ENCODE measurements at places on chromosomes 3 and 15.

DNA sequence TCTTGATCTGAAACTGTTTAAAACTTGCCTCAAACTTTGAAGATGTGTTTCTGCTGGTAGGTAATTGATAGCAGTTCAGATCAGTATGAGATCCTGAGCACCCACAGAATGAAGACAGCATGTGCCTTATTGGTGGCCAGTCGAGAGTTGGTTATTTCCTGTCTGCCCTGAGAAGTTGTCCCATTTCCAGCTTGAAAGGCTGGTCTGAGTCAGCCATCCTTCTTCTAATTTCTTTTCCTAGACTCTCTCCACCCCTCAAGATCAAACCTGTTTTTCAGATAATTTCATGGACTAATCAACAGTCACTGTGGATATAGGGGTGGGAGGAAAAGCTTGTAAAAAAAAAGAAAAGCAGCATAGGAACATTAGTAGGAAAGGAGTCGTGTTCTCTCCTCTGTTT, 464.4 kb downstream of the FOXP1 start:
- no peak for DNase-seq

DNA sequence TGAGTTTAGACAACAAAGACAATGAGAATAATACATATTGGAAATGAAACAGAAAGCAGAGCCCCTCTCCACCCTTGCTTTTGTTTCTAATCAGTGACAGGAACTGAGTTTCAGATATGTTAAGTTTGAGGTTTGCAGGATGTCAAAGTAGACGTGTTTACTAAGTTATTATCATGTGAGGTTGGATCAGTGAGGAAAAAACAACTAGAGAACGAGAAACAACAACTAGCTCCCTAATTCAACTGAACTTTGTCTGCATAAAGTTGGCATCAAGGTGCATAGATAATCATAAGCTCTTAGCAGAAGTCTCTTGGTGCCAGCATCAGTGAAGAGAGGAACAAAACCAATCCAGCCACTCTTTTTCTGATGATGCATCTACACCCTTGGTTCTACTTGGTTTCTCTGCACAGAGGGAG, 491.1 kb upstream of the NR2F2 start:
- DNase-seq = no peak

DNA sequence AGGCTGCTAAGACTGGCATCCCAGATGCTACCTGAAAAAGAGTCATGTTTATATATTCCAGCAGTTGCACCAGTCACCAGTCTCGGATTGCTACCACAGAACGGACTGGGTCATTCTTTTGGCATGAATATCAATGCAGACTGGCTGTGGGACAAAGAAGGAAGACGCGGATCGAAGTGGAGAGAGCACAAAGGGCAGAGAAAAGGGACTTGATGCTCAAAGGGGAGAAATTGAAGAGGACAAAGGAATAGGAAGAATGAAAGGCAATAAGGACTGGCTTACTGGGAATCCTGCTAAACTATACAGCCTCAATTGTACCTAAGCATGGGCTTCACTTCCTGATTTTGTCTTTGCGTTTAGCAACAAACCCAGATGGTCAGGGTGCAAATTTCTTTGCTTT, 15.3 kb upstream of the DIS3L start:
- no peak for DNase-seq

DNA sequence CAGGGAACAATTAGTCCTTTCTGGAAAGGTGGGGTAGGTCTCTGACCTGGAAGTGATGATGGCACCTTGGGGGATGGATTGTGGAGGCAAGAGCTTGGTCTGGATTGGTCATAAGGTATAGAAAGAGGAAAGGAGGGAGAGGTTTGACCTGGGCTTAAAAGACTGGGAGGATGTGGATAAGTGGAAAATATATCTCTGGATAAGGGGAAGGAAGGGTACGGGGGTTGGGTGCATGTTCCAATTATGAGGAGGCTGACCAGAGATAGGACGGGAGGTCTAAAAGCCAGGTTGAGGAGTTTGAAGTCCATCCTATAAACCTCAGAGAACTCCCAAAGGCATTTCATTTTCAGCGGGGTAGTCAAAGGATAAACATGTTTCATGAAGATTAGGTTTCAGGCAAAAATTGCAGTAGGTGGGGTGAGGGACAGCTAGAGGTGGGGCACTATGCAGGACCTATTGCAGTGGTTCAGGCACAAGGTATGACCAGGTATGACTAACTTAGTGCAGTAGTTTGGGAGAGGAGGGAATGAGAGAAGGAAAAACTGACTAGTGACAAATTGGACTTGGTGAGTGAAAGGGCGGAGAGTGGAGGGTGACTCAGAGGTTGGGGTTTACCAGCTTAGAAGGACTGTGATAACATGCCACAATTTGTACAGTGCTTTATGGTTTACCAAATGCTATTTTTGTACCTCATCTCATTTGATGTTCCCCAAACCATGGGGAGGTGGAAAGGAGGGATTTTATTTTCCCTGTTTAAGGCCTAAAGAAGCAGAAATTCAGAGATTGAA, 10.7 kb downstream of the PDE8A start:
- no peak for DNase-seq

DNA sequence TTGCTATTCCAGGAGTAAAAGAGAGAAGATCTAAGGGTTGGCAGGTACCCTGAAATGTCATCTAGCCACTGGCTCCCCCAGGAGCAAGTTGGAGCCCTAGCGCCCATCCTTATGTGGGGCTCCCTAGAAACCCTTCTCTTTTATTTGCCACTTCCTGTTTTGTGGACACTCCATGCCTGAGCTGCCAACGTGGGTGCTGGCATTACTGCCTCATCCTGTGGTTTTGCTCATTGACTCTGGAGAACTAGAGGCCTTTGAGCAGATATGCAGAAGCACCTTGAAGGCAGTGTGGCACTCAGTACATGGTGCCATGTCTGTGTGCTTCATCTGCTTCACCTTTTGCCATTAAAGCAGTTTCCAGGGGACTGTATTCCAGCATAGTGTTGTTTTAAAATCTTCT, 8.1 kb downstream of the EDEM1 start:
- peak; percentile 64 for DNase-seq

DNA sequence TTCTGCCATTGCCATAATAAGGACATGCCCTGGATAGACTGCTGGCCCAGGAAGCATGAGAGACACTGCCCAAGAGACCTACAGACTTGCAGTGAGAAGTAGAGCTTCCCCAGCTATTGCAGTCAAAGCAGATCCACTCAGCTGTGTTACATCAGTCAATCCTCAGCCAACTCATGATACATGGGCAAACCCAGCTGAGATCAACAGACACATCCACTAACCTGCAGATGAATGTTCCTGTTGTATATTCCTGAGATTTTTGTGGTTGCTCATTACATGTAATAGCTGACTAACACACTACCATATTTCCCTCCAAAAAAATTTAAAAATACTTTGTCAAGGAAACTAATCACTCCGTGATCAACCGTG, 68.6 kb downstream of the DCLK3 start:
- no peak for DNase-seq

DNA sequence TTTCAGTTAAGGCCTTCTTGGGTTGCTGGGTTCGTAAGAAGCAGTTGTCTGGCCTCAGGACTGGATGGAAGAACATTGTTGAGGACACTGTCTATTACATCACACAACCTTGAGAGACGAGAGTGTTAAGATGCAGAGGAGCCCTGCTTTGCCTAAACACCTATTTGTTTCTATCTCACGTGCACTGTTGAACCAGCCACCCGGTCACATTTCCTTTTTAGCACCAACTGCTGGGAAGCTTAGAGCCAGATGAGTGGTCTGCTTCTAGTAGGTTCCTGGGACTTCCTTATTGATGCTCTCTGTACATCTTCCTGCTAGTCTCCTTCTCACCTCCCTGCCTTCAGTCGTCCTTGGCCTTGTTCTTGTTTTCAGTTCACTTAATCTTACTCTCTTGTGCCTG, 22.3 kb downstream of the CAND2 start:
- DNase-seq = no peak

DNA sequence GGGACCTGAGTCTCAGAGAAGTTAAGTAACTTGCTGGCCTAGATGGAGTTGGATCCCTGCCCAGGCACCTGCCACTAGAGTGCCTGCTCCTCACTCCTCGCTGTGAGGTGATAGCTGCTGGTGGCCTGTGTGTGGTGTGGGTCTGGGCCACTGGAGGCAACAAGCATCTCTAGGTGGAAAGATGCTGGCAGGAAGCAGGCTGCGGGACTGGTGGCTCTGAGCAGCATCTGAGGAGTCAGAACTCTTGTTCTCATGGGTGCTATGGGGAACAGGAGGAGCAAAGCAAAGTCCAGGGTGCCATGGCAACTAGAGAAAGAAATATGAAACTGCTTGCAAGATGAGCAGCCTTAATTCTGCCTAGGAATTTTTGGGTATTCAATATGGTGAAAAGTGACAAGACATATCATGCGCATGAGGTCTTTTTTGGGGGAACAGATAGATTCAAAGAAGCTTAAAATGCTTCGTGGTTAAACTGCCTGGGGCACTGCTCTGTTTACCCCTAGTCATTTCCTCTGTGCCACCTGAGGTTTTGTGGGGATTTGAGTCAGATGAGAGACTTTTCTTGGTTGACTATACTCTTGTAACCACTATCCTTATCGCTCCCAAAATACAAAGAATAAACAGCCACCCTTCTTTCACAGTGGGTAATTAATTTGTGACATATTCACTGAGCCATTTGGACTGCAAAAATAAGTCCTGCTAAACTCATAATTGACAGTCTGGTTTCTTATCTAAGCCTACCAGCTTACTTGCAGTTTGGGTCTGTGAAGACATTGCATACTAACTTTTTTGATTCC, 50.3 kb downstream of the MED12L start:
- no peak for DNase-seq

DNA sequence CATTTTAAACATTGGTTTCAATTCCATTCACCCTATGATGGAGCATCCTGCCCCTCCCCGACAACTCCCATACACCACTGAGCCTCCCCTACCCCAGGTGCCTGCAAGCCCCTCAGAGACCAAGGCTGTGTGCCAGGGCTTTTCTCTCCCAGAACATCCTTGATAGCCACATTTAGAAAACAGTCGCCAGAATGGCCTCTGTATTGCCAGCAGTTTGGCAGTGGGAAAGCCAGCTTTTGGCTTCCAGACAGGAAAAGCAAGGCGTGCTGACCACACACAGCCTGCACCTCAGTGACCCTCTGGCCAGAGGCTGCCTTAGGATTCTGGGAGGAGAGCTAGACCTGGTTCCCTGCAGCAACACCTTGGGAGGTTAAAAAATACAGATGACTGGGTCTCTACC, 18.2 kb upstream of the HRH1 start:
- DNase-seq = no peak

DNA sequence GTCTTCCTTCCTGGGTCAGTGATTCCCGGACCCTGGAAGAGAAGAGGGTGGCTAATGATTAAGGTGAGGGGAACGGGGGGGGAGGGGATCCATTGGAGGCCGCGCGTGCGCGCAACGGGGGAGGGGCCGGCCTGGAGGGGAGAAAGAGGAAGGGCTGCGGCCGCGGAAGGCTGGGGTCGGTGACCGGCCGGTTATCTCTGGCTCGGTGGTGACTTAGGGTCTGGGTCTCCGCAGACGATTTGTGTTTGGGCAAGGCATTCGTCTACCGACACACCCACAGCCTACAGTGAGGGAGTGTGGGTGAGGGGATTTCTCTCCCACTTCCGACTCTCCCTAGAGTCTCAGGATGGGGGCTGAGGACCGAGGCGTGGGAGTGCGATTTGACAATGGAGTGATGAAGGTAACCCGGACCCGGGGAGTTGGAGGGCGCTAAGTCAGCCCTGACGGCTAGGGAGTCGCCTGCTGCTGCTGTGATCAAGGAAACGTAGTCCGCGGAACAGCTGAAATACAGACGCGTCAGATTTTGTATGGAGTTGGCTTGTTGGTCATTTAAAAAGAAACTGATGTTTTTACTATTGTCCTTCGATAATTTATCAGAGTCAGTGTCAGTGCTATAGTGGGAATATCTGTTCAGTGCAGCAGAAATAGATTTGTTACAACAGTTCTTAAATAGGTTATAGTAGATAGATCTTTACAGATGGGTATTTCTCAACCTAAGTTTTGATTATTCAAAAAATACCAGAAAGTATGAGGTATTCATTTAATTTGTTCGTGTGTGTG, 733 bp downstream of the RNF111 start:
- peak; percentile 61 for DNase-seq

- DNase-seq = no peak
Measured at GRCh38 chr3:122660297-122660974, 20.2 kb upstream of the PARP14 start.

DNA sequence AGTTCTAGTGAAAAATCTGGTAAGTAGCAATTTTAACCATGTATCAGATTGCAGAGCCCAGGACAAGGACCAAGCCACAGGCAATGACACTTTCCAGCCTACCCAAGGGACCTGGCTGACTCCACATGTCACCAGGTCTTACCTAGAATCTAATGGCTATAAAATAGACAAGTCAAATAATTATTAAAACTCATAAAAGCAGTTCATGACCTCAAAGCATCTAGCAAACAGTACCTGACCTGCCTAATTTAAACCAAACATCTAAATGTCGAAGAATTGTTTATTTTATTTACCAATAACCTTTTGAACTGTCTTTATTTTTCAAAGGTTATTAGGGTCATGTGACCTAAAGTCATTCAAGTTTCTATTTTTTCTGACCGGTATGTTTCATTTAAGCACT, 35.6 kb upstream of the MKRN3 start:
- DNase-seq = no peak

DNA sequence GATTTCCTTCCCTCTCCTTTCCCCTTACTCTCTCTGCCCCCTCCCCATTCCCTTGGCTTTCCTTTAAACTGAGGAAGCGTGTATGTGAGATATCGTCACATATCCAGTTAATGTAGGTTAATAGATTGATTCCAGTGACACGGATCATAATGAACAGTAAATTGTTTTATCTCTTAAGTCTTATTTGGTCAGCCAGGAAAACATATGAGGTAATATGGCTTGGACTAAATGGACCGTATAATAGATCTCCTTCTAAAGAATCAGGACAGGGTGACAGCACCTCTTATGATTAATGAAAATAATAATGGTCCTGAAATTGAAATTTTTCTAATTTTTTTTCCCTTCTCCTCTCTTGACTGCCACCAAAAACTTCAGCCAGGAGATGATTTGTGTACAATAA, 779.8 kb upstream of the NR2F2 start:
- DNase-seq = no peak

- DNase-seq = no peak
Measured at GRCh38 chr3:22263042-22263441, 512.0 kb upstream of the ZNF385D start.

DNA sequence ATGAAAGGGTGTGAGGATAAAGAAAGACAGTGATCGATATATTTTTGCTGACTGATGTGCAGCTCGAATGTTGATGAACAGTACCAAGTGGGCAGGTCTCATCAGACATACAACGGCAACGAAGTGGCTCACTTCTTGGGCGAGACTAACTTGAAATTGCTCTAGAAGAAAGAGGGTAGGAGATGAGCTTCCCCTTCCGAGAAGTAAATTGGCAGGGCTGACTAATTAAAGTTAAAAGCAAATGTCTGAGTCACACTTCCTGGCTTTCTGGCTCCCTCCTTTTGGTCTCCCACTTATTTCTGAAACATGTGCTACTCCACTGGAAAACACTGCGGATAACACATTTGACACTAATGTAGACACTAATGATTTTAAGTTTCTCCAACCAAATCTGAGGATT, 228.3 kb downstream of the ABHD5 start:
- no peak for DNase-seq

DNA sequence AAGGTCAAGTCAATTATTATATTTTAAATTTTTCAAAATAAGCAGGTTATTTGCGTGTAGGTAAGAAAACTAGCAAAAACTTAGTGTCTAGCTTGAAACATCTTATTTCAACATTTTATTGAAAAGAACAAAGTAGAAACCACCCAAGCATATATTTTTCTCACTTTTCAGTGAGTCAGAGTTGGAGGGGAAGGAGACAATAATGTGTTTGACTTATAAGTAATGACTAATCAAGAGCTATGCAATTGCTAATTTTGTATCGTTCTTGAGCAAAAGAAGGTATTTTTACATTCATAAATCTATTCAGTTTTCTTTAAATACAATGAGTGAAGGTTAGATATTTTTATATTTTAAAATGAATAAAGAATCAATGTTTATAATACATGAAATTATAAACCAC, 54.4 kb upstream of the P2RY1 start:
- DNase-seq = no peak
